Eye (tissue), 1 donor: ENCODE measurements at places on chromosomes 12 and 14.

DNA sequence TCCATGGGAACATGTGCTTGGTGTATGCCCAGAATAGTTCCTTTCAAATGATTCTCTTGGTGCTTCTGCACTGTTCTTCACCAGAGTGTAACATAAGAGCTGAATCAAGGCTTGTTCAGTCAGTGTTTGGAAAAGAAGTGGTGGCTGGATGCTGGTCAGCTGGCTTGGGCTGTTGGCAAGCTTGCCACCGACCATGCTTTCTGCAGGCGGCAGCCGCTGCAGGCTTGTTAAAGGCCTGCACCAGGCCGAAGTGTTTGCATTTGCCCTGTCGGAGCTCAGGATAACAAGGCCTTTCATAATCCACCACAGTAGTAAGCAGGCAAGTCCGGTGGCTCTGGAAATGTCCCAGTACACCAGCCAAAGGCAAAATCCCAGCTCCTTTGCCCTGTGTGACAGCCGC, 26.9 kb downstream of the DAAM1 start:
- DNase-seq = peak; percentile 34

GRCh38 chr12:102501773-102502172, 21.4 kb upstream of the IGF1 start:
- no peak for DNase-seq

GRCh38 chr14:101735453-101735852, 26.1 kb upstream of the PPP2R5C start:
- DNase-seq = no peak

GRCh38 chr14:104978746-104979691, 845 bp upstream of the AHNAK2 start:
- no peak for DNase-seq

GRCh38 chr12:97941686-97942354, 479.2 kb downstream of the RMST start:
- DNase-seq = no peak
